ENCODE measurements at places on chromosomes 2 and 18.

DNA sequence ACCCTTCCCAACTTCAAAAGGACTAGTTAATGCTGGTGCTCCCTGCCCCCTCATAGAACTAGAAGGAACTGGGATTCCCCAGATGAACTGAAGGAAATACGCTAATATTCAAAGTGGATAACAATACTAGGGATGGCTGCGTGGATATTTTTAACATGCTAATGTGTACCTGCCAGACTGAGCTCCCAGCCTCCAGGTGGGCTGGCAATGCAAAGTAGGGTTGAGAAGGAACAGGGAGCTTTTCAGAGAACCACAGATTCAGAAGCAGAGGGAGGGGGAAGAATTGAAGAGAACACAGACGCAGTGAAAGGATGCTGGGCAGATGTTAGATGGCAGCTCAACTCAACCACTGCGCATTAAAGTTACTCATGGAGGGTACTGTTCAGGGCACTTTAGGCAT, 354.4 kb downstream of the TGIF1 start:
- DNase-seq: no peak

DNA sequence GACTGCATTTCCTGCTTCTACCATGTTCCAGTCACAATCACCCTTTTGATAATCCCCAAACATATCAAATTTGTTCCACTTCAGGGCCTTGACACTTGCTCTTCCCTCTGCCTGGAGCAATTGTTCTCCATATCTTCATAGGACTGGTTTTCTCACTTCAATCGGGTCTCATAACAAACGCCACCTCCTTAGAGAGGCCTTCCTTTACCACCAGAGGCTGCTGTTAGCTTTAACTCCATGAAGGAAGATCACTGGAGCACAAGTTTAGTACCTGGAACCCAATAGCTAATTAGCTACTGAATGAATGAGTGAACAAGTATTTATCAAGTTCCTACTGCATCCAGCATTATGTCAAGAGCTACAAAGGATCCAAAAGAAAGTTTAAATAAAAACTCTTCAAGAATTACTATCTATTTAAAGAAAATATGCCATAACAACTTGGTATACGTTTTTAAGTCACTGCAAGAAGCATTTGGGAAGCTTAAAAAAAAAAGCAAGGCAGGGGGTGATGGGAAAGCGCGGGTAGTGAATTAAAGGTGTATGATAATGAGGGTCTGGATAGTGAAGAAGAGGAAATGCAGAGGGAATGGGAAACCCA, 58.8 kb downstream of the BAZ2B start:
- peak; percentile 36 for DNase-seq

DNA sequence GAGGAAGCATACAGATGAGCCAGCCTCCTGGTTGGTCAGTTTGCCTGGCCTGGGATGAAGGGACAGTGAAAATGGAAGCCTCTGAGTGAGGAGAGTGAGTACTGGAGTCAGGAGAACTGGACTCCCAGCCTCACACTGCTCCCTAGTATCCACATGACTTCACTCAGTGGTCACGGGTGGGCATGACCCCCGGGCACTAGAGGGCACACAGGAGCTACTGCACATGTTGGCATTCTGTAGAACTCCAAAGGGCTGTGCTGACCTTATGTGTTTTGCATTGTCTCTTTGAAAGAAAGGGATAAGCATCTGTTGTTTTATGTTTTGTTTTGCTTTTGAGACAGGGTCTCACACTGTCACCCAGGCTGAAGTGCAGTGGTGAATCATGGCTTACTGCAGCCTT, 23.7 kb downstream of the NCAPH start:
- no peak for DNase-seq

GRCh38 chr18:48835119-48835518, 115.6 kb downstream of the SMAD7 start:
- no peak for DNase-seq

GRCh38 chr2:173075056-173075780, 428 bp upstream of the MAP3K20 start:
- DNase-seq: no peak

DNA sequence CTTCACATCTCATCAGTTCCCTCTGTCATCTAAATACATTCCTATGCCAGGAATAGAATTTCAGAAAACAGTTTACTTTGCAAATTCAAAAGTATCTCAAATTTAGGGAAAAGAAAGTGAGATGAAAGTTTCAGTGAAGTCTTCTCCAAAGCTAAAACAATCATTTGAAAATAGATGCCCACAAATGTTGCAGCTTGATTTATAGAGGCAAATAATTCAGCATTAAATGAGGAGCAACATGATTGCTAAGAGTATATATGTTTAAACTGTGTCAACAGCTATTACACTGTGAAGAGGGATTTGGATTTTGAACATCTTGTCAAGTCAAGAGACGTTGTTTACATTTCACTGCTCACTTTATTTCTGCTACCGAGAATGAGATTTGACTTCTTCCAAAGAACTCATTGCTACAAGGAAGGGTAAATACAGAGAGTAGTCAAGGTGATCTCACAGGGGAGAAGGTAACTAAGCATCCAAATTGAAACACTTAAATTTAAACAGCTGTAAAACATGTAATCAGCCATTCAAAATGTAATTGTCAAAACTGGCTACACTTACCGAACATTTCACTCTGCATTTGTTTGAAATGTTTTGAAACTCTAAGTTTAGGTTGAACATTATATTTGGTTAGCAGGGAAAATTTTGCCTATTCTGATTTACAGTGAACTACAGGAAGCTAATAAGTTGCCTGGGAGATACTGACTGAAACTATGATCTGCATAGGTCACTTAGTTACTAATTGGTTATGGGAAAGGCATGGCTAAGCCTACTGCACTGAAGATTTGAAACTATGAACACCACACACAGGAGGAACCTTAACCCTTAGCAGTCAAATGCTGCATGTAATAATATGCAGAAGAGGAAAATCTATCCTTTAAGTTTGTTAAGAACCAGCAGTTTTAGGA, 33.2 kb upstream of the GALNT3 start:
- no peak for DNase-seq

- no peak for DNase-seq
Measured at GRCh38 chr2:204692790-204693189, 147.5 kb downstream of the PARD3B start.

DNA sequence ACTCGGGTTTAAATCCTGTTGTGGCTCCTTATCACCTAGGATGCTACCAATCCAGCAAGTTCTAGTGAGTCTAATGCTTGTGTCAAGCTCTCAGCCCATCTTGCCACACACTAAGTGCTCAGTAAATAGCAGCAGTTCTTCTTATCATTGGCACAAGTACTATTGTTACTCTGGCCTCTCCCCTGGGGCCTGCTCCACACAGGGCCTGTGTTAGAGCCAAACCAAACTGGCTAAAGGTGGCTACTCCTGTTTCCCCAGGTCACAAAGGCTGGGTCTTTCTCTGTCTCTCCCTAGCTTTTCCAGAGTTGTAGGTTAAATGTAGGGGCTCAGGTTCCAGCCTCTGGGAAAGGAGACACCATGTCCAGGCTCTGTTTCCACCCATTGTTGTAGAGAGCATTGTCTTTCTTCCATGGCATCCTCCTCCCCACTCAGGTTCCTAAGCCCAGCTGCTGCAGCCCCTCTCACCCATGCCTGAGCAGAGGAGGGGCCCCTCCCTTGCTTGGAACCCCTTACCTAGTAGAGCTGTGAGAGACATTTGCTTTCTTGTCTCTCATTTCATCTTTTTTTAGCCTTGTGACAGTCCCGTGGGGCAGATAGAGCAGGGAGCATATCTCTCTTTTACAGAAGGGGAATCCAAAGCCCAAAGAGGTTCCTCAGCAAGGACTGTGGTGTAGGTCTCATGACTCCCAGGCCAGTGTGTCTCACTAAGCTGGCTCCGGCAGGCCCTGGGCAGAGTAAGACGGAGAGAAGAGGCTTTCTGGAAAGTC, 56.4 kb upstream of the OTOF start:
- no peak for DNase-seq

DNA sequence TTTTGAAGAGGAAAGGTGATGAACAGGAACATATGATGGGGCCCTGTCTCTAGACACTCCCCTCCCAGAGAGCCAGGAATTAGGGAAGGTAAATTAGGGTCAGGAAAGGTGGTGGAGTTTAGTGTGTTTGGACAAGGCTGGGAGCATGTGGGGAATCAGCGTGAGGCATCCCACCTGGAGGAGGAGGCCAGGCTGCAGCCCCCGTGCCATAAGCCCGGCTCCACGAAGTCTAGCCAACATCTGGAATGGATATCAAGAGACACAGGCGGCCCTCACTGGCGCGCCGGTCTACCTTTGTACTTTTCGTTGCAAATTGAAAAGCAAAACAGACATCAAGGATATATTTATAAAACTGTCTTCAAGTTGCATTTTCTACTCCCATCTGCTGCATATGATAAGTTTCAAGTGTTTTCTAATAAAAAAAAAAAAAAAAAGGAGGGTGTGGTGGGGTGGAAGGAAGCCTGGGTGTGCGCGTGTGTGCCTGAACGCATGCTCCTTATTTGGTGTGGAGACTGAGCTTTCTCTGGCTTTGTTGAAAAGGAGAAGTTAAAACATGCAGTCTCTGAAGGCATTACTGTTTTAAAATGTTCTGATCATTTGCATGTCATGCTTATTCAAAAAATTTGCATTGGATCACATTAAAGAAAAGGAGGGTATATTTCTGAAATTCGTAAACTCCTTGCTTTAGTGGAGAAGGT, 546.7 kb upstream of the ID2 start:
- DNase-seq: no peak

DNA sequence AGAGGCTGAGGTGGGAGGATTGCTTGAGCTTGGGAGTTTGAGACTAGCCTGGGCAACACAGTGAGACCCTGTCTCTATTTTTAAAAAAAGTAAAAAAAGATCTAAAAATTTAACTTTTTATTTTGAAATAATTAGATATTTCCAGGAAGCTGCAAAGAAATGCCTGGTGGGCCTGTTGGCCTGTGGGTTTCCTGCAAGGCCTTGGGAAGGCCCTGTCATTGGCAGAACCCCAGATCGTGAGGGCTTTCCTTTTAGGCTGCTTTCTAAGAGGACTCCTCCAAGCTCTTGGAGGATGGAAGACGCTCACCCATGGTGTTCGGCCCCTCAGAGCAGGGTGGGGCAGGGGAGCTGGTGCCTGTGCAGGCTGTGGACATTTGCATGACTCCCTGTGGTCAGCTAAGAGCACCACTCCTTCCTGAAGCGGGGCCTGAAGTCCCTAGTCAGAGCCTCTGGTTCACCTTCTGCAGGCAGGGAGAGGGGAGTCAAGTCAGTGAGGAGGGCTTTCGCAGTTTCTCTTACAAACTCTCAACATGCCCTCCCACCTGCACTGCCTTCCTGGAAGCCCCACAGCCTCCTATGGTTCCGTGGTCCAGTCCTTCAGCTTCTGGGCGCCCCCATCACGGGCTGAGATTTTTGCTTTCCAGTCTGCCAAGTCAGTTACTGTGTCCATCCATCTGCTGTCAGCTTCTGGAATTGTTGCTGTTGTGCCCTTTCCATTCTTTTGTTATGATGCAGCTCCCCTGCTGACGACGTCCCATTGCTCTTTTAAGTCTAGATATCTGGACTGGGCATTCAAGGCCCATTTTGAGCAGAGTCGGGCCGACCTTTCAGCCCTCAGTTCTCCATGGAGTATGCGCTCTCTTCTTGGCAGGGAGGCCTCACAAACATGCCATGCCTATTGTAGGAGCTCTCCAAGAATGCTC, 6.6 kb downstream of the PROC start:
- no peak for DNase-seq

DNA sequence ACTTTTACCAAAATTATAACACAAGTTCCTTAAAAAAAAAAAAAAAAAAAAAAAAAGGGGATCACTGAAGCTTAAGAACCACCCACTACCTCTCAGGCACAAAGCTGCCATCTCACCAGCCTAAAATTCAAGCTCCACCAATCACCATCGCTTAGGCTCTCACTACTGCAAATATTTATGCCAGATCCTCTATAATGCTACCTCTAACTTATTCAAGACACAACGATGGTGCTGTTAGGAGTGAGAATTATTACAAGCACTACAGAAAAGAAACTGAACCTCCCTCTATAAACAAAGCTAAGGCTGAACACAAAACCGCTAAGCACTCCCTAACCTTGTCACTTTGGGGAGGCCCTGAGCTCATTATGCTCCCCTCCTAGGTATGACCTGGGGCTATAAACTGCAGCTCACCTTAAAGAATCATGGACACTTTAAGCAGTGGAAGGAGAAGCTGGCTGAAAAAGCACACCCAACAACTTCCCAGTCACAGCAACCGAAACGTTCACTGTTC, 3.6 kb downstream of the FZD5 start:
- no peak for DNase-seq
